ENCODE measurements at places on chromosomes 1 and 21. TPM values are rescaled to one million over a fixed set of nuclear protein-coding genes. Genes with fewer than 3 reads are reported as not detected.

Gene CFAP141
- total RNA-seq: not detected

Gene VWA1
- total RNA-seq: 0.29 TPM

GRCh38 chr1:207034998-207035397, 2.4 kb upstream of the C1orf116 start:
- H3K4me3 ChIP-seq: no peak overlapping the region
- no peaks in the 10 kb centered on the region for H3K36me3 ChIP-seq
- H3K4me1 ChIP-seq: no peaks in the 10 kb centered on the region
- no peak for DNase-seq
- H3K27me3 ChIP-seq: peaks cover 37% of the 10 kb centered on the region
- H3K27ac ChIP-seq: no peak overlapping the region

DNA sequence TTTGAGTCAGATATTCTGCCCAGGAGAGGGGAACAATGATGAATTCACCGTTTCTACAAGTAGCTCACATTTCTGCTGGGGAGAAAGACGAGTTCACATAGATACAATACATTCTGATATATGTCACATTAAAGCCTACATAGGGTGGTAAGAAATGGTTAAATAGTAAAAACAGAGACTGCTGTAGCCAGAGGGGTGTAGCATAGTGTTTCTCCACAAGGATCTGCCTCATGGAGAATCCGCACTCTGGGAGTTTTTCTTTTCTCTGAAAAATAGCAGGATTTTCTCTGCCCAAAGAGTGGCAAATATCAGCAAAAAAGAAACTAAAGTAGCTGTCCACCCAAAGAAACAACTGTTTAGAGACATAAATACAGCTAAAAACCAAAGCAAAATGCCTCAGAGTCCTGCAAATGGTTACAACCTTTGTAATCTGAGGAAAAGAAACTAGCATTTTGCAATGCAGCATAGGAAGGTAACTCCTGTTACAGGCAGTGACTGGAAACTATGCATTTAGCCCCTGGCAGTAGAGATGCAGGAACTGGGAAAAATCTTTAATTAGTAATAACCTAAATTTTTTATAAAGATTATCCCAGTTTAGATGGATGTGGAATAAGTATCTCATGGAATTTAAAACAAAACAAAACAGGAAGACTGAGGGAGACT, 1126.7 kb upstream of the ADGRL2 start:
- H3K36me3 ChIP-seq: no peaks in the 10 kb centered on the region
- no peak overlapping the region for H3K4me3 ChIP-seq
- no peaks in the 10 kb centered on the region for H3K27me3 ChIP-seq
- no peaks in the 10 kb centered on the region for H3K4me1 ChIP-seq
- DNase-seq: no peak
- H3K27ac ChIP-seq: no peak overlapping the region

GRCh38 chr1:90048043-90048442, 53.1 kb downstream of the ZNF326 start:
- no peak overlapping the region for H3K27ac ChIP-seq
- no peak for DNase-seq
- no peak overlapping the region for H3K4me3 ChIP-seq
- no peaks in the 10 kb centered on the region for H3K4me1 ChIP-seq
- peaks cover 12% of the 10 kb centered on the region for H3K27me3 ChIP-seq

- DNase-seq: no peak
- H3K4me1 ChIP-seq: no peaks in the 10 kb centered on the region
- H3K27ac ChIP-seq: no peak overlapping the region
- H3K4me3 ChIP-seq: no peak overlapping the region
- no peaks in the 10 kb centered on the region for H3K36me3 ChIP-seq
- peaks cover 20% of the 10 kb centered on the region for H3K27me3 ChIP-seq
These were observed 132.4 kb upstream of the LMO4 start for GRCh38 chr1:87196110-87196827.

- H3K27ac ChIP-seq: no peak overlapping the region
- no peaks in the 10 kb centered on the region for H3K27me3 ChIP-seq
- DNase-seq: no peak
- H3K4me3 ChIP-seq: no peak overlapping the region
- no peaks in the 10 kb centered on the region for H3K4me1 ChIP-seq
These were observed 299.1 kb upstream of the NRIP1 start for GRCh38 chr21:15363921-15364320.

DNA sequence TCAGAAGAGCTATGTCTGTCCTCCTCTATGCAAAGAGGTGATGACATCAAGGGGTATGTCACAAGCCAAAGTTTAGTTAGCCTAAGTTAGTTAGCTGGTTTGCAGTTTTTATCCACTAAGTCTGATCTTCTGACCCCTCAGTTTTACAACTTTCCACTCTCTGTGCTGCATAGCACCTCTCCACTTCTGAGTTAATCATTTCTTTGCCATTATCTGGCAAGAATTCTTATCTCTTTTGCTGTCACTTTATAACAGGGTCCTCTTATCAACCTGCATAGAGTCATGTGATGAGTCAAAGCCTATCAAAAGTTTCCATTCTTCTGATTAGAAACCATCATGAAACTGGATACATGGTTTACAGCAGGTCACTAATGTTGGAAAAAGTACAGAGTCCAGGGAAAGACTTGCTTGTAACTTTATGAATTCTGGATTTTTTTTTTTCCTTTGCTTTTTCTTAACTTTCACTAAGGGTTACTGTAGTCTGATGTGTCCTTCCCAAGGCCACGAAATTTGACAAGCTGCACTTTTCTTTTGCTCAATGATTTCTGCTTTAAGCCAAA, at the start of gene NR5A2:
Gene NR5A2, plus strand, starts transcription at position 447 of the 560 bp plus-strand sequence. CDS start 138 bp downstream, outside the sequence.
- peaks cover 53% of the 10 kb centered on the region for H3K27me3 ChIP-seq
- no peaks in the 10 kb centered on the region for H3K36me3 ChIP-seq
- no peak within 1 kb of the TSS for H3K27ac ChIP-seq

Data from activated CD8-positive, alpha-beta T cell treated with anti-CD3 and anti-CD28 coated beads, Interleukin-2, amount 10 ng/mL, durations not matched to agents 7 days and 5 days (primary cell).